ENCODE measurements at places on chromosomes 7 and 10.

DNA sequence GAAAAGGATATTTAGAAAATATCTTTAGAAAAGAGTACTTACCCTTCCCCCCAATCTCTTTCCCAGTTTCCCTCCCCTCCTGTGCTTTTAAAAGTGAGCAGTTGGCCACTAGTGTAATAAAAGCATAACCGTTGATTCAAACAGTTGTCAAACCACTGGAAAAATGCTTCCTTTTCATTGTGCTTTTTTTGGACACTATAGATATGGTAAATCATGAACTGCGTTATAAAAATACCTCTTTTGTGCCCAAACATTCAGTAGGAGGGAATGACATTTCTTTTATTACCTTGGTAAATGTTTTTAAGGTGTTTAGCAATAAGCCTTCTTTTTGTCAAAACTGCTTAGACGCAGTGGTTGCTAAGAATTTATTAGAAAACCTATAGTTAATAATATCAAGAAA lies 232.4 kb downstream of the SLC25A13 start:
- no peak for DNase-seq

GRCh38 chr10:62735464-62736167 lies 68.9 kb upstream of the ADO start:
- no peak for DNase-seq

DNA sequence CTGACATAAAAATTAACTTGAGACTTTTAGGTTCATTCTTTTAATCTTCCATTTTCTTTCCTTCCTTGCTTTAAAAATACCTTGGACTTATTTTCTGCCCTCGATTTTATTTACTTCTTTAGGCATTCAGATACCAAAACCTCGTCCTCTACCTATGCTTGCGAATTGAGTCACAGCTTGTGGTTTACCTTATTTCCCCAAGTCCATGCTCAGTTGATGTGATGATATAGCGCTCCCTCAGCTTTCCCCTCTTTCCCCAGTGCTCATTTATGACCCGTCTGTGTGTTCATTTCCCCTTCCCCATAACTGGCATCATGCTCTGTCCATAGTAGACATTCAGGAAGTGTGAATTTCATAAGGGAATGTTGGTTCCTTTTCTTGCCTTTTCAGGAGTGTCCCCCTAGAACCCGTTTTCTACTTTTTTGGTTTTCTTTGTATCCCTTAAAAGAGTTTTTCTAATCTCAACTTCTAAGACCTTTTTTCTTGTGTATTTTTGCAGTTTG lies 19.1 kb upstream of the PRKRIP1 start:
- no peak for DNase-seq

DNA sequence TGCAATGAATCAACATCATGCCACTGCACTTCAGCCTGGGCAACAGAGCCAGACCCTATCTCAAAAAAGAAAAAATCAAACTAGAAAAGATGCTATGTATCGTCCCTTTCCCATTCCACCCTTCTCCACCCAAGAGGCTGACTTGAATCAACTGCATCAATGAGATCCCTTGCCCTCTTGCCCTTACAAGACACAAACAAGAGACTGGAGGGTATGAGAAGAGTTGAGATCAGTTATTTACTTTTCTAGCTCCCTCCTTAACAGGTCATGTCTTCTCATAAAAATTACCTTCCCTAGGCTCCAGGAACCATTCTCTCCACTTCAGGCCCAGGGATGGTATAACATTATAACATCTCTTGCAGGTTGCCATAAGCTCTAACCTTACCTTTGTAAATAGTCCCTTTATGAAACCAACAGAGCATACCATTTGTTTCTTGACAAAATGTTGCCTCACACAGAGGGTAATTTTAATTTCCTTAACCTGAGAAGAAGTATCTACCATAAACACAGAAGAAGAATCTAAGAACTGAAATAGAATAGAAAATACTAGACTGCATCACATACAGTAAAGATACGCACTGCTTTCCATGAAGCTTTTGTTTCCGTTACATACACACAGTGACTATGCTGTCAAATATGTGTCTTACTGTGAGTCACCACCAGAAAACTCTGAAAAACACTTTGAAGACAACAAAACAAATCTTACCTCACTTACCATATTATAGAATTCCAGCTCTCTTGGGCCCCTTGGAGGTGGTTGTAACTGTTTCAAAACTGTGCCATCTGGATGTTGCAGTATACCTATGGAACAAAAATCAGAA lies 30.5 kb downstream of the IPMK start:
- DNase-seq, result no peak

- DNase-seq, result no peak
These were observed 107.0 kb downstream of the WDR37 start for GRCh38 chr10:1163204-1163660.

- no peak for DNase-seq
These were observed 29.1 kb downstream of the RSU1 start for GRCh38 chr10:16788125-16788524.

- DNase-seq, result no peak
These were observed 232.1 kb upstream of the GRB10 start for GRCh38 chr7:51014811-51015210.

DNA sequence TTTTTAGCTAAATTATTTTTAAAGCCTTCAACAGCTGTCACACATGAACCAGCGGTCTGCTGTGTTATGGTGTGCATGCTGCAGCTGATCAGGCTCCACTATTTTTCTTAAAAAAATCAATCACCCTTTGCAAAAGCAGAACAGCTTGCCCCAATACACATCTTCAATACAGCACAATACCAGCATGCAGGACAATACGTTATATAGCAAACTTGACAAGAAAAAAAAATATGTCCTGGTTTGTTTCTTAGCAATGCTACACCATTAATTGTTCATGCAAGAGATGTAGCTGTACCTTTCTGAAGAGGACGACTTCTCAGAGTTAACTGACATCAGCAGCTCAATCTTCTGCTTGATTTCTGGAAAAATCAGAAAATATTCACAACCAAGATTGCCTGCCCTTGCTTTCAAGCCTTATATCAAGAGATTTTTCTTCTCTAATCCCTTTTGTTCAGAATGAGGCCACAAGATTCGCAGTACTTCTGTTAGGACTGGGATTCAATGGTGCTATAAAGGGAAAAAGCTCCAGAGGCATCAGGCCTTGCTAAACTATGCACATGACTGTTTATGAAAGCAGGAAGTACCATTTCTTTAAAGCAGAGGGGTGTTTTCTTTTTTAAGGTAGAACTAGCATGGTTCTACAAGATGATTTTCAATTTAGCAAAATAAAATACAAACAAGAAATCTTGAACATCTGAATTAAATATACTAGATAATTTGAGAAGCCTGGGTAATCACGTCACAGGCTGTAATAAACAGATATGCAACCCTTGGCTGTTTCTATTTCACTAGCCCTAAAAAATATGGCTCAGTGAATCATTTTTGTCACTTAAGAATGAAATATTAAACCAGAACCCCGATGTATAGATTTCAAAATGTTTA lies 120.0 kb downstream of the SRPK2 start:
- DNase-seq, result no peak

GRCh38 chr7:137909042-137909441 lies 62.3 kb upstream of the DGKI start:
- DNase-seq, result no peak

DNA sequence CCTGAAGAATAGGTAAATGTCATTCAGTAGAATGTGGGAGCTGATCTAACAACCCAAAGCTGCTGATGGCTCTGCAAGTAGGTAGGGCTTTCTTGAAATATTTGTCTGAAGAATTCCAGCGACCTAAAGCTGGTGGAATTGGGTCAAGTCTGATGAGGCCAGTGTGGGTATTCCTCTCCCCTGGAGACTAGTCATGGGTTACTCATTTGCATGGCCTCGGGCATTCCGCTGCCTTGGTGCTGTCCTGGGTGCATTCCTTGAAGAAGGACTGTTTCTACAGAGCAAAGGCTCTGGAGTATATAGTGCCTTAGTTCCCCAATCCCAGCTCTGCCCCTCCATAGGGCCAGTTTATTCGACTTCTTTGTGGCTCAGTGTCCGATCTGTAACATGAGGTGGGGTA lies 19.2 kb downstream of the PDK4 start:
- DNase-seq, result no peak

DNA sequence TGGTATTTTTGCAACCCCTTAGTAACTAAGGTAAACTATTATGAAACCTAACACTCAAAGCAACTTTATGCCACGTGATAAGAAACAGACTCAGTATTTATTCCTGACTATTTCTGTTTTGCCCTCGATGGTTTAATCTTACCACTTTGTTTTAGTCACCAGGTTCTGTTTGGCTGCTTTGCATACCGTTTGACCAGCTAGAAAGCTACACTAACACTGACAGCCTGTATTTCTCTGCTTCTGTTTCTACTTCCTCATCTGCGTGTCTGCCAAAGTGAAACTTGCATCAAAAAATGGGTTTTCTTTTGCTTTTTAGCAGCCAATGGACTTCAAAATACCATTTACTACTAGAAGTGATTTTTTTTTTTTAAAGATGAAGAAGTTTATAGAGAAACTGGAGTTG lies 802.5 kb downstream of the GRM8 start:
- DNase-seq, result no peak

GRCh38 chr7:48428091-48428684 lies 256.9 kb downstream of the ABCA13 start:
- DNase-seq, result no peak
